ENCODE measurements at places on chromosomes 3 and 15. TPM values are rescaled to one million over a fixed set of nuclear protein-coding genes. Genes with fewer than 3 reads are reported as not detected.
A peak's percentile ranks its signal among the peaks of the same experiment; 100 is the strongest.

- no peak for DNase-seq
Observed at GRCh38 chr15:43975326-43975725, 148.5 kb downstream of the WDR76 start.

The GPR149 gene
- not detected for total RNA-seq

GRCh38 chr15:61169275-61169903, 59.7 kb downstream of the RORA start:
- DNase-seq, result no peak

DNA sequence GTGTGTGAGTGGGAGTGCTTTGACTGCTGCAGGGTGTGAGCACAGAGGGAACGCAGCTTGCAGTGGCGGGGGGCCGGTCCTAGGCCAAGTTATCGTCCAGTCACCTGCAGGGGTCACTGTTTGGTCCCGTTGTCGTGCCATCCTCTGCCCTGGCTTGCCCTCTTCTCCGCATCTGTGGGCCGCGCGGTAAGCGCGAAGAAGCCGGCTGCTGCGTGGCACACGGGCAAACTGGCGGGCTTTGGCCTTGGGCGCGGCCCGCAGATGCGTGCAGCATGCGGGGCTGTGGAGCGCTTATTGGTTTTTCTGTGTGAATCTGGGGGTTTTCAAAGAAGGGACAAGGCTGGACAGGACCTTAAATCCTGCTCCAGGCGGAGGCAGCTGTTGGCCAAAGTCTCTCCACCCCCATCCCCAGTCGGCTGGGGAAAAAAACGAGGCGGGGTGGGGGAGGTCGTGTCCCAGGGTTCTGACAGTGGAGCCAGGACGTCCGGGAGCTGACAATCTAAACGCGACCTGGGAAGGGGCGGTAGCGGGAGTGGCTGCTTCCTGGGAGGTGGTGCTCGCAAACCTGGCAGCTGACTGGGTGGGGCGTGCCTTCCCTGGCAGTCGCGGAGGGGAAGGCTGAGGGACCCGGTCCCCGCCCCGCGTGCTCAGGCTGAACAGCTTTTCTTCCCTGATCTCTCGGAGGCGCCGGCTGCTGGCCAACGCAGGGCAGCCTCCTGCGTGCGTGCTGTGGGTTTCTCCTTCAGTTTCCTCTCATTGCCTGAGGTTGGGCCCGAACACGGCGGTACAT, 39.7 kb upstream of the VEPH1 start:
- peak; percentile 77 for DNase-seq

The EFHB gene
- 0.80 TPM for total RNA-seq

DNA sequence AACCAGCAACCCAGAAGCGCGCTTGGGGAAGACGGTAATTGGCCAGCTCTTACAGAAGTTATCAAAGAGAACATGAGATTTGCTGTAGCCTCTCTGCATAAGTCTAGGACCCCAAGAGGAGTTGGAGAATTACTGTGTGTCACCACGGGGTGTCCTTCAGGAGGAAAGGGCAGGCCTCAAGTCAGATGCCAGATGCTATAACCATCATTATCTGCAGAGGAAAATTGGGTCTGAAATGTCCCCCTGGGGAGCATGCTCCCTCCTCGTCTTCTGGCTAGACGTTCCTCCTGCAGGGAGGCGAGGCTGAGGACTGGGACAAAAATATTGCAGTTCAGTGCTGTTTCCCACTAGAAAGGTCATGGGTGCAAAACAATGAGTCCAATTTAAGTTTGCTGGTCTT, 380.5 kb upstream of the CFAP20DC start:
- no peak for DNase-seq

GRCh38 chr15:76336254-76337058, at the start of gene ISL2:
TSS of gene ISL2 (plus strand) at chr15:76336773. CDS start at chr15:76336884, 111 bp downstream.
- DNase-seq, result peak; percentile 46

The TIMP4 gene
- 7.5 TPM for total RNA-seq

GRCh38 chr15:55993804-55994560, 570 bp upstream of the NEDD4 start:
- no peak for DNase-seq

The OCA2 gene
- total RNA-seq, result not detected
